ENCODE measurements at places on chromosomes 13 and 19. TPM values are rescaled to one million over a fixed set of nuclear protein-coding genes. Genes with fewer than 3 reads are reported as not detected.

The LGALS14 gene
- total RNA-seq, result not detected

The DHDH gene
- not detected for total RNA-seq

The ZNF708 gene
- total RNA-seq, result 6.0 TPM

The PDE4C gene
- total RNA-seq, result 2.1 TPM

DNA sequence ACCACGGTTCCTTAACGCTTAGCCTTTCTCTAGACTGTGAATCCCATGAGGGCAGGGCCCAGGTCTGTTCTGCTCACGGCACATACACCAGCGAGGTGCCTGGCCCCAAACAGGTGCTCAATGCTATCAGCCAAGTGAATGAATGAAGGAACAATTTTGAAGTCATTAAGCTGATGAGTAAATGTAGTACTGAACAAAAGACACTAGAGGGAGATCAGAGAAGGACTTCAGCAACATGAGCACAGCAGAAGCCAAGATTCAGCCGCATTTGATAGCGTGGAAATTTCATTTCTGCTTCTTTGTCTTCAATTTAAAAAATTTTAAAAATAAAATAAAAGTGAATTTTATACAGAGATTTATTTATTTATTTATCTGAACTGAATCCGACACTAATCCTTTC, 20.1 kb upstream of the MYO16 start:
- DNase-seq, result no peak

GRCh38 chr19:8526345-8527091, 12.6 kb upstream of the ZNF414 start:
- DNase-seq, result peak; percentile 95

DNA sequence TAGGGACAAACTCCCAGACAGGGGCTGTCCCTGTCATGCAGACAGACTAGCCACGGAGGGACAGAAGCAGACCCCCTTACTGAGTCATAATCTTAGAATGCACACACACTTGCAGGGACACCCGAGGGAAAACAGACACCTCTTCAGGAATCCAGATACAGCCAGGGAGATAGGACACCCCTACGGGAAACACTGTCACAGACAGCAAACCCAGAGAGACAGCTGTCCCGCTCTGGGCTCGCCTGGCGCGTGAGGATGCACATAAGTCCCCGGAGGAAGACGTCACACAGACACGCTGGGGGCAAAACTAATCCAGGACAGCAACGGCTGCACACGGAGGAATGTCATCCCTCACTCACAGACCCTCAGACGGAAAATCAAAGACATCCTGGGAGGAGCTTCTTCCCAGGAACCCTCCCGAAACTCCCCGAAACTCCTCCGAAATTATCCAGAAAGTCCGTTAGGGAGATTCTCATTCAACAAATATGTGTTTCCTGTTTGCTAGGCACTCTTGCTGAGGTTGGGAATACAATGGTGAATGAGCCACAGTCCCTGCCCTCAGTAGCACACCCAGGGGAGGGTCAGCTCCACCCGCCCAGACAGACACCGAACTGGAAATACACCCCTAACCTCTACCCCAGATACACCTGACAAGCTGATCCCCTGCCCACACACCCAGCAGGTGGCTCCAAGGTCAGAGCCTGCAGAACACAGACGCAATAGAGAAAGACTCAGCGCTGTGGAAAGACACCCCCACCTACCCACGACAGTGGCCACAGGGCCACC, 15.2 kb upstream of the TOMM40 start:
- peak; percentile 62 for DNase-seq

- DNase-seq, result no peak
These were observed 111.9 kb upstream of the MLNR start for GRCh38 chr13:49108196-49108595.

DNA sequence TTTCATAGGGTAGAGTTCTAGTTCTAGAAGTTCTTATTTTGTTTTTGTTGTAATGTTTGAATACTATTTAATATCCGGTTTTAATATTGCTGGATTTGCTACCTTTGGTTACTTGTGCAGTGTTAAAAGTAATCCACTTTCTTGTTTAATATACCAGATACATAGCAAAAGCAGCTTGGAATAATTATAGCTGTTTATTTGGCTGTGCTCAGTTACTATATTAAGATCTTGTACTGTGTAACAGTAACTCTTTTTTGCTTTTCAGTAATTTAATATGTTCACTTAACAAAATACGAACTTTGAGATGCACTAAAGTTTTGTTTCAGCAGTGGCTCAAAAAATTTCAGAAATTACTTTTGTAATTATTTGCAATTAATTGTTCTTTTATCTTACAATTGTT, 50.9 kb downstream of the AKAP11 start:
- DNase-seq, result no peak

- peak; percentile 40 for DNase-seq
These were observed 838 bp upstream of the SNRNP70 start for GRCh38 chr19:49084206-49085019.

GRCh38 chr13:62625214-62625881, 1209.7 kb upstream of the PCDH20 start:
- DNase-seq, result no peak

DNA sequence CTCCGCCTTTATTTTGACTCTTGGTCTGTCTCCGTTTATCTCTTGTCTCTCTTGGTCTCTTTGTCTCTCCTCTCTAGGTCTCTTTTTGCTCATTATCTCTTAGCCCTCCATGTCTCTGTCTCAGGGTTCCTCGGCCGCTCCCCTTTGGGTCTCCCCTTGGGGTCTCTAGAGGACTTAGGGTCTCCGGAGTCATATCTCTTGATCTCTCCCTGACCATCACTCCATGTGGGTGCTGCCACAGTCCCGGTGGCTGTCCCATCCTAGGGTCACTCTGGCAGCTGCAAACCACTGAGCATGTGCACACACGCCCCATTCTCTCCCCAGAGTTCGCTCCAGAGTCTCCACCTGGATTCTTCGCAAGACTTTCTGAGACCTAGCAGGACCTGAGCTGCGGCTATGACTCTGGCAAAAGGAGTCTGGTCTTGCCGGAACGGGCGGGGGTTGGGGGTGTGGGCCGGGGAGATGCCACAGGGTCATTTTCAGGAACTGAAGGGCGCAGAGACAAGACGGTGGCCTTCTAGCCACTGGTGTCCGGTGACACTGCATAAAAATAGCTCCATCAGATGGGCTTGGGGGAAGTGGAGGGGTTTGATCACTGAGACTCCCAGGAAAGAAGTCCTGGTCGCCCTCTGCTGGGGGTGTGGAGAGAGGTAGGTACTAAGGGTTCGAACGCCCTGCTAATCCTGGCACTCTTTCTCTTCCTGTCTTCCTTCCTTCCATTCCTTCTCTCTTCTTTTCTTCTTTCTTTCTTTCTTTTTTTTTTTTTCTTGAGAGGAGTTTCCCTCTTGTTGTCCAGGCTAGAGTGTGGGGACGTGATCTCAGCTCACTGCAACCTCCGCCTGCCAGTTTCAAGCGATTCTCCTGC, 1.2 kb upstream of the KCNA7 start:
- no peak for DNase-seq

- DNase-seq, result no peak
These were observed 2.4 kb downstream of the CTXN1 start for GRCh38 chr19:7923295-7924191.

- DNase-seq, result peak; percentile 78
These were observed at the start of gene EPSTI1 for GRCh38 chr13:42991898-42992763. Gene EPSTI1, minus strand, starts transcription at chr13:42992241. Its CDS starts 76 bp downstream, at chr13:42992165.

Data from colonic mucosa (tissue), 4 donors.